ENCODE measurements at places on chromosomes 5 and 9.

GRCh38 chr9:128528445-128529160 is 23.8 kb upstream of the SPTAN1 start:
- DNase-seq, result no peak

DNA sequence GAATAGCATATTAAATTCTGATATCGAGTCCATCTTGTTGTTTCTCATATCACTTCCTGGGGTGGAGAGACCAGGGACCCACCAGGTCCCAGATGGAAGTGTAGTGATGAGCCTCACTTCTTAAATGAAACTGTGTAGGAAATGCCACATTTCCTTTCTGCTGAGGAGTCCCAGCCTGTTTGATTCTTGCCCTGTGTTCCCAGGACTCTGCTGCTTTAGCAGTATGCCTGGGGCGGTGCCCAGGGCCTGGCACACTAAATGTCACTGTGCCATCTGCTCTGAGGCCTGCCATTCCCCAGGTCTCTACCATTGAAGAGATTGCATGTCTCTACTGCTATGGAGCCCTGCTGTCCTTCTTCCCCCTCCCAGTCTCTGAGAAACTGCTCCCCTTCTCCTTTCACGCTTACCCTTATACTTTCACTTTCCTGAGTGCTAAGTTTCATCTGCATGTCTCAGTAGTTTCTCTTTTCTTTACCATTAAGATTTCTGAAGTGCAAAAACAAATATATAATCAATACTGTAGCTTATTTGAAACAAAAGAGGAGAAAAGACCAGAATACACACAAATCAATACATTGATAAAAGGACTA is 260.4 kb downstream of the GABRB2 start:
- no peak for DNase-seq

DNA sequence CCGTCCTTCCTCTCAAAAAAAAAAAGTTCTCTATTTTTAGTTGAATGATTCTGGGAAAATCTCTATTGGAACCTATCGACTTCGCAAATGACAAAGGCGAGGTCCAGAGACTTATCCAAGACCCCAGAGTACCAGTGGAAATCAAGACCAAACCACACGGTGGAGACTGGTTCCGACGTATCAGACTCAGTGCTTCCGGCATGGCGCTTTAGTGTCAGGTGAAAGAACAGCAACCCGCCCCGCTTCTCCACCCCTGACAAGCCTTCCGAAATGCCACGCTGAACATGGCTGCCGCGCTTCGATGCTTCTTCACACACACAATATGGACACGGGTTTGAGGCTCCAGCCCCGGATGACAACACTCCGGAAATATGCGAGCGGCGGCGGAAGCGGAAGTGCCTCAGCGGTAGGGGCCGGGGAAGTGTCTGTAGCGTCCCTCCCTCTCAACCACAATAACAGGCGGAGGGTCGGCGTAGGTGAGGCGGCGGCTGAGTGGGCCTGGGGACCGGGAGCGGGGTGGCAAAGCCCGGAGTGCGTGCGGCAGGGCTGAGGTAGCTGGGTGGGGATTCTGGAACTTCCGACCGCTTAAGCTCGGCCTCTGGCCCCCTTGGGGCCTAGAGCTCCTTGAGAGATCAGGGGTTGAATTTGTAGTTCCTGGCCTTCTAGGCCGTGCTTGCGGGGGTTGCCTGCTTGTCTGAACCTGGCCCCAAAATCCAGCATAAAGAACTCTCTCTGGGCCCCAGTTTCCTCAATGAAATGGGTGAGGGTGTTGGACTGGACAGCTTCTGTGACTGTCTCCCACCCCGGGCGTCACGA is at the start of gene FBXO38:
Gene FBXO38 (plus strand): TSS at position 395 of the 816 bp plus-strand sequence. CDS start 10,819 bp downstream, outside the sequence.
- peak; percentile 93 for DNase-seq

- DNase-seq, result no peak
Measured at GRCh38 chr5:58122157-58122556, 337.7 kb downstream of the PLK2 start.
